H4 (cell line): ENCODE measurements at places on chromosomes 12 and 14. TPM values are rescaled to one million over a fixed set of nuclear protein-coding genes. Genes with fewer than 3 reads are reported as not detected.

The MBD6 gene
- total RNA-seq: 1.5 and 3.1 TPM in 2 replicates

- DNase-seq: peak; percentile 23
Measured at GRCh38 chr12:913919-914698, 35.4 kb downstream of the RAD52 start.

- DNase-seq: no peak
Measured at GRCh38 chr12:130573235-130573634, 142.9 kb downstream of the RIMBP2 start.

The PIK3C2G gene
- total RNA-seq: not detected in 2 replicates

- DNase-seq: no peak
Measured at GRCh38 chr12:100359822-100360221, 2.9 kb downstream of the SLC17A8 start.

DNA sequence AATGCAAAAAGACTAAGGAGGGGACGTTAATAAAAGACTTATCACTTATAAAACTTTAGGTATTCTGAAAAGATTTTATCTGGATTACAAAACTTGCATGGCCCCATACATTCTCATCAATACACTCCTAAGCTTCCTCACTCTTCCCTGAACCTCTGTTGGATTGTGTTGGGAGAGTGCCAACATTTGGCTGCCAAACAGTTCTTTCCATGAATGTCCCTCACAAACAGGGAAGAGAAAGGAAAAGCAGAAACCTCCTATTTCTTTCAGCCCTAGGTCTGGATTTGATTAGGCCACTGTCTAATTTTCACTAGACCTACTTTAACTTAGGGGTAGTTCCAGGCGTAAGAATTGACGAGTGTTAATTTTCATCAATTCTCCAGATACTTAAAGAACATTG lies 11.7 kb downstream of the PTHLH start:
- no peak for DNase-seq

DNA sequence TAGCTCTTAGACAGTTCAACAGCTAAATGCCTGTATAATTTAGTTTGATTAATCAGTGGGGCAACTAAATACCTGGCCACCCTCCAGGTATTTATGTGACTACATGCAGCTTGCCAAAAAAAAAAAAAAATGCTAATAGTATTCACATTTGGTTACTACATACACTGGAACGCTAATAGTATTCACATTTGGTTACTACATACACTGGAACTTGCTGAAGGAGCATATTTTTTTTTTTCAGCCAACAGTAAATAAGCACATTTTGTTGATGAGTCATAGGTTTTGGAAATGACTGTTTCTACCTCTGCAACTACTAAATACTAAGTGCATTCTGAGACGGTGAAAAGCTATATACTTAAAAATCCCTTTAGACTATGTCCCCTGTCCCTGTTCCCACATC lies 1172.3 kb downstream of the LRFN5 start:
- peak; percentile 35 for DNase-seq

The GRIP1 gene
- total RNA-seq: 0.91 and 5.7 TPM in 2 replicates

GRCh38 chr12:114499338-114499737 lies 93.4 kb upstream of the TBX5 start:
- no peak for DNase-seq

DNA sequence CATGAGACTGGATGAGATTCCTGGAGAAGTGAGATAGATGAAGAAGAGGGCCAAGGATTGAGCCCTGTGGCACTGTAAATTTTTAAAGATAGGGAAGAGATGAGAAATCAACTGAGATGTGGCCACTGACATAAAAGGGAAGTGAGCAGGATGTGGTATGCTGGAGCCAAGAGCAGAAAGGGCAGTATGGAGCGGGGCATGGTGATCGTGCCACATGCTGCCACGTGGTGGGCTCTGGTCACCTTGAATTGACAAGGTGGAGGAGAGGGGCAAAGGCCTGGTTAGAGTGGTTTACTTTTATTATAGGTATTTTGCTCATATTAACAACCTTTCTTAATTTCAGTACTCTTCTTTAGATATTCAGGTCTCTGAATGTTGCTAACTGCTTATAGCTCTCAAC lies 257.9 kb downstream of the NEDD1 start:
- no peak for DNase-seq

- no peak for DNase-seq
Measured at GRCh38 chr12:65420941-65421340, 142.5 kb downstream of the MSRB3 start.

- no peak for DNase-seq
Measured at GRCh38 chr12:124481772-124482566, 85.4 kb downstream of the NCOR2 start.

- no peak for DNase-seq
Measured at GRCh38 chr12:56840922-56841321, 77.8 kb downstream of the HSD17B6 start.

- no peak for DNase-seq
Measured at GRCh38 chr12:107029081-107029480, 42.1 kb upstream of the MTERF2 start.

- DNase-seq: no peak
Measured at GRCh38 chr12:133202493-133203343, 21.4 kb downstream of the ZNF268 start.

The CCDC198 gene
- total RNA-seq: not detected in 2 replicates

GRCh38 chr12:3227076-3227975 lies 150.1 kb downstream of the TSPAN9 start:
- no peak for DNase-seq

The VWF gene
- total RNA-seq: 0.08 and 0.23 TPM in 2 replicates

GRCh38 chr12:89880690-89881350 lies 172.2 kb upstream of the ATP2B1 start:
- peak; percentile 42 for DNase-seq

- no peak for DNase-seq
Measured at GRCh38 chr12:103667125-103667524, 80.1 kb downstream of the STAB2 start.

The RTRAF gene
- 129 and 175 TPM in 2 replicates for total RNA-seq

- DNase-seq: no peak
Measured at GRCh38 chr12:92012691-92013090, 133.0 kb downstream of the BTG1 start.

The EML5 gene
- total RNA-seq: 0.43 and 0.58 TPM in 2 replicates

- no peak for DNase-seq
Measured at GRCh38 chr14:87756661-87757060, 236.3 kb downstream of the GALC start.

DNA sequence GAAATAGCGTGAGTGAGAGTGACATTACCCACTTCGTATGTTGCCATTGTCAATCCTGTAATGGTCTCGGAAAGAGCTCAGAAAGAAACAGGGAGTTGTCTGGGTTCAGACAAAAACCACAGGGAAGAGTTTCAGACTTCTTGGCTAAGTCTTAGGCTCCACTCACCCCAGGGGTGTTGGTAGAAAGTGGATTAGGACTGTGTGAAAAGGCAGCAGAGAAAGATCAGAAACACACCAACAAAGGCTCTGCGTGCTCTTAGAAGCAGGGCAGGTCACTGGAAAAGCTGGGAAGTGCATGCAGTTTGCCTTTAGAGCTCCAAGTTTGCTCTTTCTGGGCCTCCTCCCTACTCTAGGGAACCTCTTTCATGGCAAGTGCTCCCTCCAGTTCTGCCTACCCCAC lies 106.1 kb upstream of the PLXNC1 start:
- no peak for DNase-seq

DNA sequence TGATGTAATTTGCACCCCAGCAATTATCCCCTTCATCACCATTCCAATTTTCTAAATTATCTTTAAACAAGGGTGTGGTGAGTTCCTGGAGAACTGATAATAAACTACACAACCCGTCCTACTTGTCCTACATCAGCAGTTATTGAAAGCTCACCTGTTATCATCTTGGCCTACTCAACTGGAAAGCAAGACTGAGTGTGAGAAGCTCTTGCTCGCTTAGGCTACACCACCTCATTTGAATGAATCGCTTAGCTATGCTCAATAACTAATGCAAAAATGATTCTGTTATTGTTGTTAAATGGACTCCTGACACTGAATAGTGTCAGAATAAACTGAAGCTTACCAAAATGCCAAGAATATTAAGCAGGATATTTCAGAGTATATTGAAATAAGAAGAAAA lies 115.4 kb upstream of the BTG1 start:
- no peak for DNase-seq
